ENCODE measurements at places on chromosomes 6 and 20.
A peak's percentile ranks its signal among the peaks of the same experiment; 100 is the strongest.

DNA sequence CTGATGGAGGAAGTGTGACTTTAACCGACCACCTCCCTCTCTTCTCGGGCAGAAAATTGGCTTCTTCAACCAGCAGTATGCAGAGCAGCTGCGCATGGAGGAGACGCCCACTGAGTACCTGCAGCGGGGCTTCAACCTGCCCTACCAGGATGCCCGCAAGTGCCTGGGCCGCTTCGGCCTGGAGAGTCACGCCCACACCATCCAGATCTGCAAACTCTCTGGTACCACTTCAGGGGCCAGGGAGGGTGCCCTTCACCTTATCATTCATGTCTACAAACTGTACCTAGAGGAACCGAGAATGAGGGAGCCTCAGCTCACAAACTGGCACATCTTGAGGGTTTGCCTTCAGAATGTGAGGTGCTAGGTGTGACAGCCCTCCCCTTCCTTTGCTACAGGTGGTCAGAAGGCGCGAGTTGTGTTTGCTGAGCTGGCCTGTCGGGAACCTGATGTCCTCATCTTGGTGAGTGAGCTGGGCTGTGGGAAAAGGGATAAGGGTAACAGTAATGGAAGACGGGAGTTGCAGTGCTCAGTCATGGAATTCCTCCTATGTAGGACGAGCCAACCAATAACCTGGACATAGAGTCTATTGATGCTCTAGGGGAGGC is 18.6 kb downstream of the ABCF1 start:
- no peak for DNase-seq

DNA sequence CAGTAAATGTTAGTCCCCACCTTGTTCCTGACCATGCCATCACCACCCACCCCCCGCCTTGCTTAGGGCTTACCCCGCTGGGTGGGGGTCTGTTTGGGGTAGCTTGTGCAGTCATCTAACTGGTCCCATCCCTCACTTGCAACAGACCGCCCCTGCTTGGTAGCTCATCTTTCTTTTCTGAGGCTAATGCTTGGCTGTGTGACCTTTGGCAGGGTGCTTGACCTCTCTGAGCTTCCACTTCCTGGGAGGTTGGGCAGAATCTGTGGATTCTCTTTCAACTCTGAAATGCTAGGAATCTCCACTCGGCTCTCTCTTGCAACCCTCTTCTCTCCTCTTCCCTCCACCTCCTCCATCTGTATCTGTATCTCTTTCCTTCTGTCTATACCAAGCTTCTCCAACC is 70.4 kb downstream of the SLC2A10 start:
- no peak for DNase-seq

GRCh38 chr6:87164506-87164905 is 9.1 kb downstream of the ZNF292 start:
- DNase-seq: no peak

GRCh38 chr6:11760015-11760473 is 18.6 kb downstream of the ADTRP start:
- DNase-seq: no peak

DNA sequence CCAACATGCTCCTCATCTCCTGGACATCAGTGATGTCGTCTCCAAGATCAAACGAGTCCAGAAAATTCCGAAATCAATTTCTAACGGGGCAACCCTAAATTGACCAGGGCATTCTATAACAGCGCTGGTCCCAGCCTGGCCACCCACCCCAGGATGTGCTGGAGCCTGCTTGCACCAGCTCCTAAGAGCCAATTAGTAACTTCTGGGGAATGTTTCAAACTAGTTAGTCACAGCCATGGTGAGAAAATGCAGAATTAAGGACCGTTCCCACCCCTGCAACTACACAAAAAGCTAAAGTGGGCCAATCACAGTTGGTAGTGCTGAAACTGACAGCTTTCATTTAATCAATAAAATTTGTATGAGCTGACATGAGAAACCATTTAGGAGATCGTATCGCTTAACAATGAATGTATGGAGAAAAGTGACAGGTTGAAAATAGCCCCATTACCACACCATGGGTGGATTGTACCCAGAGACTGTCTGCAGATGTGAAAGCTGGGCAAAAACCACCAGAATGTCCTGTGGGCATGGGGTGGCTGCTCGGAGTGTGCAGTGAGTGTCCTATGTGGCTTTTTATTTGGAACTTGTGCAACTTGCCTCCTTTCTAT is 165.7 kb upstream of the AFDN start:
- DNase-seq: no peak

DNA sequence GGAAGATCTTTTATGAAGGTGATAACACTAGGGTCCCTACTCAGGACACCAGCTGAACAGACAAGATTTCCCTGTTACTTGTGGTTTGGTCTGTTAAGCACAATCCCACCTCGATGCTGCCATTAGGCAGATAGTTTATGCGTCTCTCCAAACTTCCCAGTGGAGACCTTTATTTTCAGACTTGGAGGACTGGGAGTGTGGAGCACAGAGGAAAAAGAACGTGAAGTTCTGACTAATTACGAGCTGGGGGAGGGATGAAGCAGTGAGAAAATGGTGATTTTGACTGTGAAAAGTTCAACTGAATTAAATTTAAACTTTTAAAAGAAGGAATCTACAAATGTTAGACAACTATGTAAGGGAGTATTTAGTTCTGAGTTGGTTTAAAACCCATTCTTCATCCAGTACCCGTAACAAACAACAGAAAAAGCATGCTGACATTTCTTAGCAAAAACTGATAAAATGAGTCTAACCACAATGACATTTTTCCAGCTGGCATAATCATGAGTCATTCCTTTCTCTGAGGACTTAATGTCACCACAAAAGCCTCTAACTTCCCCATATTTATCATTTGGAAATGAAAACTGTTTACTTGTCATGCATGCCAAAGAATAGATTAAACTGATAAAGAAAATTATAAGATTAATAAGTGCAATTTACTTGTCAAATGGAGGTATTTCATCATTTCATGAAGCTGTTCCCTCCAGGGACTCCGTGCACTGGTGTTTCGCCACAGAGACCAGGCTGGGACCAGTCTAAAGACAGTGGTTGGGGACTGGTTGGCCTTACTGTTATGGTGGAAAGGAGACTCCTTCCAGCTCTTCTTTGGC is 113.3 kb upstream of the SSTR4 start:
- no peak for DNase-seq

DNA sequence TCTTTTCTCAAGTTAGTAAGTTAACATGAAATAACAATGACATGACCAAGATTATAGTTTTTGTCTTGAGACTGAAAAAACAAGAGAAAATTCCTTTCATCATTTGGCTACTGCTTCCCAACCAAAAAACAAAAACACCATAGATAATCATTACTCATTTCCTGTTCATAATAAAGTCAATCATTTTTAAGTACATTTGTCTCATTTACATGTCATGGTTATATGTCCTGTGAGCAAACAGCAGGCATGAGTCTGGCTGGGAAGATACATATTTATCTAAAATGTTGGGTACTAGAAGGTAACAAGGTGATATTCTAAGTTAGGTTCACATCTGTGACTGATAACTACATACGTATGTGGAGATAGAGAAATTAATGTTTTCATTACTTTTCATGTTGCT is 180.5 kb downstream of the ISM1 start:
- DNase-seq: no peak

DNA sequence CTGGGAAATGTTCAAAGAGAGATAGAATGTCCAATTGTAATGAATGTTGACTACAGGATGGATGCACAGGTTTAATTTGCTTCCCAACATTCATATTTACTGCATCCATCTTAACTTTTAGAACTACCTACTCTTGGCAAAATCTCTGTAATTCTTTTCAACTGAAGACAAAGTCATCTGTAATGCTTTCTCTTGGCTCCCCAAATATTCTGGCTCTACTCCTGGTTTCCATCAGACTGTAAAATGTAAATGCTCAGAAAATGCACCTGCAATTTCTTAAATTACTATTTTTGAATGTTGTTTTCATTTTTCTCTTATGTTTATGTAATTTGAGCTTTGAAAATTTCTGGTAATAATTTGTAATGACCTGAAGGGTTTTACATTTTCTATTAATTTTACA is 480.8 kb upstream of the IMPG1 start:
- no peak for DNase-seq

GRCh38 chr20:10074513-10074912 is 39.7 kb downstream of the ANKEF1 start:
- DNase-seq: peak; percentile 88

DNA sequence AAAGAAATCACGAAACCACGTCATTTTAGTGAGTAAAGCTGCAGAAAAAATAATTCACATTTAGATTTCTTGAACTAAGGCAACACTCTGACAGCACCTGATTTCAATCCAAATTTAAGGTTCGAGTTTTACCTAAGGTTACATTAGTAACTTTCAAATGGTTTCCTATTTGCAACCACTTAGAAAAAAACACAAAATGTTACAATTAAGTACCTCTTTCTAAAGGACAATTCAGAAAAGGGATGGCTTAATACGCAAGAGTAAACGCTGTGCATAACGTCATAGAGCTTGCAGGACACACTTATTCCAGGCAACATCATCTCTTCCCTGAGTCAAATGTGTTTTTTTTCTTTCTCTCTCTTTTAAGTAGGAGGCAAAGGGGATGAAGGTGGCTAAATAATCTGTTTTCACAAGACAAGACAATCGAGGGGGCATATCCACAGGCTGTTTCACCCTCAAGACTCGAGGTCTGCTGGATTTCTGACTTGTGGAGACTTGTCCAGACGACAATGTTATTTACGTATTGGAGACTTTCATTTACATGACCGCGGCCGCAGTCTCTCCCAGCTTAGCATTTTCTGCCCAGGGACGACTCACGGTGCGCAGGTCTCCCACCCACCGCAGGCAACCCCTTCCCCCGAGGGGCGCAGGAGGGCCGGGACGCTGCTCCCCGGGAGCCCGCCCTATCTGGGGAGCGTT is 86.0 kb downstream of the SESN1 start:
- peak; percentile 7 for DNase-seq

DNA sequence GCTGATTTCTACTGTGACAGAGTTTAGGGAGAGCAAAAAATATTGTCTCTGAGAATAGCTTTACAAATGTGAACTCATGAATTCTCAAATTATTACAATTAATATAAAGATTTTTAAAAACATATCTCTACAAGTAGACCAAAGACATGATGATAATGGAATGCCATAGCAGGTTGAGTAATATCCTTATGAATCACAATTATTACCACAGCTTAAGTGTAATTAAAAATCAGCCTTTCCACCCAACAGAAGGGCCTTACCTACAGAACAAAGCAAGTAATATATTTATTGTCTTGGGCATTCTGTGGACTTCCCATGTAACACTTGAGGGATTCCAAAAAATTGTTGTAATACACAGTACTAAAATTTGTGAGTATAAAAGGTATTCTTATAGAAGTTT is 1099.6 kb upstream of the GJE1 start:
- DNase-seq: no peak

DNA sequence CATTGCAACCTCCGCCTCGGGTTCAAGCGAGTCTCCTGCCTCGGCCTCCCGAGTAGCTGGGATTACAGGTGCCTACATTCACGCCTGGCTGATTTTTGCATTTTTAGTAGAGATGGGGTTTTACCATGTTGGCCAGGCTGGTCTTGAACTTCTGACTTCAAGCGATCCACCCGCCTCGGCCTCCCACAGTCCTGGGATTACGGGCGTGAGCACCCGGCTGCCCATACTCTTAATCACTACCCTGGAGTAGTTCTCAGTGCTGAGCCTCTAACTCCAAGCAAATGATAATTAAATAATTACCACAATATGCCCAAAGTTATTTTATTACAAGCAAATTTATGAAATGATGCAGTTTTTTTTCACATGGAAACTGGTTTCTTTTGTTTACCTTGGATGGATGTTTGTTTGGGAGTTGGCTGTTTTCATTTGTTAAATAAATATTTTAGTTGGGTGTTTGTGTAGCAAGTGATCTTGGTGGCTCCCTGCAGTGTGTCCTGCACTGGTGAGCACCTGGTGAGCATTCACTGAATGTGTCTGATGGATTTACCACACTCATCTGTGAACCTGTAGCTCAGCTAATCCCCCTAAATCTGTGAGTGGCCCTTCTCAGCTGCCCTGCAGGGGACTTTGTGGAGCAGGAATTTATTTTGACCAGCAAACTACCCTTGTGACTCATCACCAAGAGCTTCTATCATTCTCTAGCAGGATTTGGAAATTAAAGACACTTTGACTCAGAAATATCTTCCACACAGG is 36.9 kb downstream of the UTRN start:
- no peak for DNase-seq

- DNase-seq: no peak
Observed at GRCh38 chr6:158649289-158650143, at the start of gene SYTL3. Gene SYTL3 (plus strand): TSS chr6:158650054. CDS start chr6:158663269, 13,215 bp downstream.

DNA sequence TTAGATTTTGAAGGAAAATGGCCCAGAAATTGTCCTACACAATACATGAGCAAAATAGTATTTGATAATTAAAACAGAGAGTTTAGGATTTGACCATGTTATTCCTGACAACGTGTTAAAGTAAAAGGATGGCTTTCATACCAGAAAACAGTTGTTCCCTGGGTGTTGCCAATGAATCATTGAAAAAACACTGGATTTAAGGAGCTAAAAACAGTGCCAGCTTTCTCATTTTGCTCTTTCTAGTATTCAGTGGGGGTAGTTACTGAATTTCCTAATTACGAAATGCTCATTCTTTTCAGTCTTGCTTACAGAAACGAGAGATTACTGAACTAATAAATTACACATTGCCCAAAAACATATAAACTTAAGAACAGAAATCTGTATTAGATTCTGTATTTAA is 26.6 kb upstream of the SNAP91 start:
- no peak for DNase-seq

DNA sequence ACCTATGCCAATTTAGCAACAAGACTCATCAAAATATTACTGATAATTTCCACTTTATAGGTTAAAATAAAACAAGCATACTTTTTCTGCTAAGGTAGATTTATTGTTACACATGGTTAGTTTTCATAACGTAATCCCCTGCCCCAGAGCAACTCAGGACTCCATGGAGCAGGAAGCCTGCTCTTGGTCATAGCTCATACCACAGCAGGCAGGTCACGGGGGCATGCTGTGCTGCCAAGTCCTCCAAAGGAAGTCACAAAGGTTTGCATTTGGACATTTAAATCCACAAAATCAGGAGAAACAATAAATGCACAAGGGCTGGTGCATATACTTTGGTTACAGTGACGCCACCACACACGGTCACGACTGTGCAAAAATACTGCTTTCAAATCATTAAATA is 12.5 kb downstream of the GZF1 start:
- no peak for DNase-seq

DNA sequence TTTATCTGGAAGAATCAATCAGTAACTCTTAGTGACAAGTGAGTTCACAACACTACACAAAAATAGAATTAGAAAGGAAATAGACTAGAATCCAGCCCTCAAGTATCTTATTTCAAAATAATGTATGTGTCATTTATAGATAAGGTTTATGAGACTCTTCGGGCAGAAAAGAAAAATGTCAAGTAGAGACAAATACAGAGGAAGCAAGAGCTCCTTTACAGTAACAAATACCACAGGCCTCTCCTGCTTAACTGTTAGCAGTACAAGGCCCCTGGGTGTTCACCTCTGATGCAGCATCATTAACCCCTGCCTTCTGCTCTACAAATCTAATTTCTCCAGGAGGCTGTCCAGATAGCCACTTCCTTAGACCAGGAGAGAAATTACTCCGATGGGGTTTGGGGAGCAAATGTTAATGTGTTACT is 76.7 kb downstream of the UBE3D start:
- DNase-seq: no peak

- DNase-seq: no peak
Observed at GRCh38 chr6:32192608-32193039, at the start of gene GPSM3. Gene GPSM3 (minus strand): TSS chr6:32192643. CDS start chr6:32192513, 130 bp downstream.

Measured in amniotic stem cell (primary cell).